Left ventricle myocardium inferior (tissue), 1 donor: ENCODE measurements at places on chromosomes 7 and 10.

- no peaks in the 10 kb centered on the region for H3K36me3 ChIP-seq
- no peak for DNase-seq
Observed at GRCh38 chr7:116226664-116227063, 16.3 kb downstream of the TES start.

DNA sequence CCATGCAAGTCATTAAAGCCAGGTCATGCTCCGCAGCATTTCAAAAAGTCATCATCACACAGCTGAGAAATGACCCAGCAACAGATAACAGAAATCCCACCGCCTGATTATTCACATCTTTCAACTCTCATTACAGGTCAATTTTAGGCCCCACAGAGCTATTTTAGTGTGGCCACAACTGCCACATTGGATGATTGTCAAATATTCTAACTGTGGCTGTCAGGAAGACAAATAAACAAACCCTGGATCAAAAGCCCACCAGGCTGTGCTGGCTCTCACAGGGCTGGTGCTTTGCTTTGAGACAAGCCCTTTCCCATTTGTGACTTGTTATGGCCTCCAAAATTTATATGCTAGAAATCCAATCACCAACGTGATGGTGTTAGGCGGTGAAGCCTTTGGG, 117.6 kb upstream of the CDC14C start:
- DNase-seq = no peak
- no peak overlapping the region for H3K27ac ChIP-seq
- H3K36me3 ChIP-seq = no peaks in the 10 kb centered on the region
- H3K27me3 ChIP-seq = no peaks in the 10 kb centered on the region

GRCh38 chr7:1355568-1356340, 103.5 kb downstream of the MICALL2 start:
- no peaks in the 10 kb centered on the region for H3K4me1 ChIP-seq
- DNase-seq = no peak
- peaks cover 76% of the 10 kb centered on the region for H3K27me3 ChIP-seq

DNA sequence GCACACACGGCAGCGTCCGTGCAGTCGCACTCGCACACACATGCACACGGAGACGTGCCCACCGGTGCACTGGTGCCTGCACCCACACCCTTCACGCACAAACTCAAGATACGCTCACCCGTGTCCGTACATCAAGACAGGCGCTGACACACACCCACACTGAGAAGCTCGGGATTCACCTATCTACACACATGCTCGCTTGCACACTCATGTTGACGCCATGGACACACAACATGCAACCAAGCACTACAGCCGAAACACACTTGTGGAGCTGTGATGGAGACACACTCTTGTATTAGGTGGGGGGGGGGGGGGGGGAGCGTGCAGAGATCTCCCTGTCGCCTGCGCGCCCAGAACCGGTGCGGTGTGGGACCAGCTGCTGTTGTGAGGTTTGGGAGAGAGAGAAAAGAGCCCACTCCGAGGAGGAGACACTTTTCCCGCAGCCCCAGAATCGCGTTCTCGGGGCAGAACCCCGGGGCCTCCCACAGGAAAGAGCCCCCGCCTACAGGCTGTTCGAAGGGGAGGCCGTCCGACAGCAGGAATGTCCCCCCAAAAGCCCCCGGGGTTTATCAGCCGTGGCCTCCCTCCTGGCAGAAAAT, 605 bp upstream of the NFKB2 start:
- H3K36me3 ChIP-seq = peaks cover 8% of the 10 kb centered on the region
- peaks cover 51% of the 10 kb centered on the region for H3K4me1 ChIP-seq
- no peaks in the 10 kb centered on the region for H3K27me3 ChIP-seq
- no peak for DNase-seq
- H3K4me3 ChIP-seq = peak overlapping the region; percentile 72
